ENCODE measurements at places on chromosomes 5 and 9. TPM values are rescaled to one million over a fixed set of nuclear protein-coding genes. Genes with fewer than 3 reads are reported as not detected.
A peak's percentile ranks its signal among the peaks of the same experiment; 100 is the strongest.

The GPRIN1 gene
- 1.4 TPM for total RNA-seq

- H3K36me3 ChIP-seq = no peaks in the 10 kb centered on the region
- H3K4me1 ChIP-seq = no peaks in the 10 kb centered on the region
- no peak overlapping the region for H3K4me3 ChIP-seq
- H3K27ac ChIP-seq = no peak overlapping the region
Measured at GRCh38 chr5:56459394-56460194, 226.5 kb upstream of the ANKRD55 start.

DNA sequence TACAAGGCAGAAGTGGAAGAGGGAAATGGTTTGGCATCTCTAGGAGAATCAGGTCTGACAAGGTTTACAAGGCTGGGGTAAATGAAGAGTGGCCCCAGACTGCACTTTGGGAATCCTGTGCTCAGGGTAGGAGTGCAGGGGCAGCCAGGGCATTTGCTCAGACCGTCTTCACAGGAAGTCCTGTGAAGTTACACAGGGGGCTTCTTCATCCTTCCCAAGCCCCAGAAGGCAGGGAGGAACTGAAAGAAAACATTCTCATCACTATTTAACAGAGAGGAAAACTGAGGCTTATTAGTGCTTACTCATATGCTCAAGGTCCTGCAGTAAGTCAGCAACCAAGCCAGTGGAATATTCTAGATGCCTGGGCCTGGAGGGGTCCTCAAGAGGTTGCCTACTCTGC, 80.7 kb downstream of the NRG2 start:
- no peaks in the 10 kb centered on the region for H3K4me1 ChIP-seq
- no peaks in the 10 kb centered on the region for H3K36me3 ChIP-seq
- DNase-seq = no peak
- H3K27me3 ChIP-seq = no peaks in the 10 kb centered on the region
- H3K4me3 ChIP-seq = no peak overlapping the region
- no peak overlapping the region for H3K27ac ChIP-seq

The PURA gene
- 32.4 TPM for total RNA-seq

GRCh38 chr5:166881802-166882201, 1409.6 kb upstream of the WWC1 start:
- H3K4me1 ChIP-seq = no peaks in the 10 kb centered on the region
- no peaks in the 10 kb centered on the region for H3K27me3 ChIP-seq
- no peak for DNase-seq
- H3K36me3 ChIP-seq = no peaks in the 10 kb centered on the region

DNA sequence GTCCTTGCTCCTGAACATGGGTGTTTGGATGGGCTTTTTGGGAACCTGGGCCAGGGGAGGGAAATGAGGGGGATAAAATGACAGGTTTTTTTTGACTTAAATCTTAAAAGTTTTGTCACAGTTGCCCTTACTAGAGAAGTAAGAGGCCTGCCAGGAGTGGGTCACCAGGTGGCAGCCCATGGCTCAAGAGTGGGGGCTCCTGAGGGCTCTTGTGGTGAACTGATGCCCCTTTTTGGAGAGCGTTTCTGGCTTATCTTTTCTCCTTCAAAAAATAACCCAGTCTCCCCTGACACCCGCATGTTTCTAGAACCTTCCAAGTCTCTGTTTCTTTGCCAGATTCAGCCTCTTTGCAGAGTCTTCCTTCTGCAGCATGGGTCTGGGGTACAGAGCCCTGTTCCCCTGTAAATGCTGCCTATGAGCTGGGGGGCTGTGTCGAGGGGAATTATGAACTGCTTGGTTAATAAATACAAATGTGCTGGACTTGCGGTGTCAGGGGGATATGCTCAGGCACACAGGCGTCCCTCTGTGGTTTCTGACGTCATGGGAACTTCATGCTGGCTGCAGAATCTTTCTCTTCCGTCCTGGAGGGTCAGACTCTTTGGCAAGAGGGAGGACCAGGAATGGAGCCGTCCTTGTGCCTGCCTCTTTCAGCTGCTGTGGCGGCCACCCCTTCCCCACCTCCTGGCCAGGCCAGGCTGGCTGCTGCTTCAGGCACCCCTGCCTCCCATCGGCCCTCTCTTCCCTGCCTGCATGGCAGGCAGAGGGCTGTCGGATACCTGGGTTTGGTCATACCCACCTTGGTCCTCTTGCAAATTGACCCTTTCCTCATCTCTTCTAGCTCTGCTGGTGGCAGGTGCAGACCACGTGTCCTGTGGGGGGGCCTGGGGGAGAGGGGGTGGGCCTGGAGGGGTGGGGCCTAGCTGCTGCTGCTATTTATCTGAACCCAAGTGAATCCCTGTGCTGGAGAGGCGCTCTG, 30.1 kb downstream of the PTPA start:
- H3K27me3 ChIP-seq = no peaks in the 10 kb centered on the region
- peak overlapping the region; percentile 100 for H3K27ac ChIP-seq
- peaks cover 91% of the 10 kb centered on the region for H3K4me1 ChIP-seq
- DNase-seq = no peak
- peak overlapping the region; percentile 65 for H3K4me3 ChIP-seq

DNA sequence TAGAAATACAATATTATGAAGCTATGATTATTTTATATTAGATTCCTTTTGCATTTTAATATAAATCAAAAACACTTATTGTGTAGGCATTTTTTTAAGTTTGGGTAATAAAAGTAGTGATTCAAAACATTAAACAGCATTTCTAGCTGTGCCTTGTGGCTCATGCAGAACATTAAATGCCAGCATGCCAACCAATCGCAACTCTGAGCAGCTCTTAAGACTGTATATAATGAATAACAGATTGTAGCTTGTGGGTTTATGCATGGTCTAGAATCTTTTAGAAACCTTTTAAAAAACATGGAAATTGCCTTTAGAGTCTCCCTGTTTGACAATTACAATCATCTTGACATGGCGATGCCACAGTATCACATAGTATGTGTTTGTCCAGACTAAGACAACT, 903.8 kb downstream of the EFNA5 start:
- no peak for DNase-seq
- no peaks in the 10 kb centered on the region for H3K27me3 ChIP-seq
- no peaks in the 10 kb centered on the region for H3K4me1 ChIP-seq
- no peak overlapping the region for H3K4me3 ChIP-seq

The ZCCHC7 gene
- total RNA-seq = 20.4 TPM

GRCh38 chr5:150134198-150134588, 21.5 kb downstream of the PDGFRB start:
- peaks cover 50% of the 10 kb centered on the region for H3K4me1 ChIP-seq
- H3K4me3 ChIP-seq = no peak overlapping the region
- no peak overlapping the region for H3K27ac ChIP-seq
- H3K27me3 ChIP-seq = no peaks in the 10 kb centered on the region
- H3K36me3 ChIP-seq = peaks cover 24% of the 10 kb centered on the region
- DNase-seq = no peak

DNA sequence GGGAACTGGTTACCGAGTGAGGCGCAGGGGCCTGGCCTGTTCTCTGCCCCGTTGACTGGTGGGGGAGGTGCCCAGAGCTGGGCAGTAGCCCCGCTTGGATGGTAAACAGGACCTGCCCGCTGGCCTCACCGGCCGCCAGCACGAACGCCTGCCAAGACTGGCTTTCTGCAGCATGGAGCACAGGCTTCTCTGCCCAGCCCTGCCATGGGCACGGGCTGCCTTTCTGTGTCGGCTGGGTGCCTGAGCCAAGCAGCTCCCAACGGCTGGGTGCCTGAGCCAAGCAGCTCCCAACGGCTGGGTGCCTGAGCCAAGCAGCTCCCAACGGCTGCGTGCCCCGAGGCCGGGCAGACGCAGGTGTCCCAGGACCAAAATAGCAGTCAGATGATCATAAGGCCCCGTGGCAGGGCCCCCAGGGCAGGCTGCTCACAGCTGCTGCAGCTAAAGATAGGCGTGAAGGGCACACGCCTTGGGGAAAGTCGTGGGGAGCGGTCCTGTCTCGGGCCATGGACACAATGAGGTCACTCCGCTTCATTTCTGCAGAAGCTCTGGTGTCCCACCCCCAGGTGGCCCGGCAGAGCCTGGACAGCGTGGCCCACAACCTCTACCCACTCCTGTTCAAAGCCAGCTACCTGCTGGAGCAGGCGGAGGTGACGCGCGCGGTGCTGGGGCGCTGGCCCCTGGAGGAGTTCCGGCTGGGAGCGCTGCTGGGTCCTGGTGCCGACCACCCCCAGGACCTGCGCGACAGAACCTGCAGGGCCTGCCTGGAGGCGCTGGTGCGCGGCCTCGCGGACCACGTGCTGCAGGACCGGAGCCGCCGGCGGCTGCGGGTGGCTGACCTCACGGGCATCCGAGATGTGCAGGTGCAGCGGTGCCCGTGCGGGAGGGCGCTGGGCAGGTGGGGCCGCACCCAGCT, at the start of gene LRRC14B:
Gene LRRC14B, plus strand, starts transcription at position 460 of the 913 bp plus-strand sequence. Its CDS starts 44 bp downstream, at position 504.
- H3K4me3 ChIP-seq = peak within 1 kb of the TSS; percentile 31
- H3K27me3 ChIP-seq = peaks cover 10% of the 10 kb centered on the region

DNA sequence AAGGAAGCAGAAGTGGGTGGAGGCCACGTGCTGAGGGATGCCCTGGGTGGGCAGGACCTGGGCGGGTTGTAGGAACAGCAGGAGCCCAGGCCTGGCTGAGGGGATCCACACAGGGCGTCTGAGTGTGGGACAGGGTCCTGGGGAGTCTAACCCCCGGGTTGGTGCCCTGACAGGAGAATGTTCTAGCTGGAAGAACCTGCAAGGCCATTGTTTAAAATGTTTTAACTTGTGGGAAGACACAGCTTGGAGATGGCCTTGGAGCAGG, 33.9 kb upstream of the SUSD3 start:
- no peak overlapping the region for H3K4me3 ChIP-seq
- H3K27me3 ChIP-seq = no peaks in the 10 kb centered on the region
- H3K27ac ChIP-seq = no peak overlapping the region
- H3K36me3 ChIP-seq = peaks cover 39% of the 10 kb centered on the region
- no peak for DNase-seq
- peaks cover 8% of the 10 kb centered on the region for H3K4me1 ChIP-seq

The KCNN2 gene
- 1.2 TPM for total RNA-seq

DNA sequence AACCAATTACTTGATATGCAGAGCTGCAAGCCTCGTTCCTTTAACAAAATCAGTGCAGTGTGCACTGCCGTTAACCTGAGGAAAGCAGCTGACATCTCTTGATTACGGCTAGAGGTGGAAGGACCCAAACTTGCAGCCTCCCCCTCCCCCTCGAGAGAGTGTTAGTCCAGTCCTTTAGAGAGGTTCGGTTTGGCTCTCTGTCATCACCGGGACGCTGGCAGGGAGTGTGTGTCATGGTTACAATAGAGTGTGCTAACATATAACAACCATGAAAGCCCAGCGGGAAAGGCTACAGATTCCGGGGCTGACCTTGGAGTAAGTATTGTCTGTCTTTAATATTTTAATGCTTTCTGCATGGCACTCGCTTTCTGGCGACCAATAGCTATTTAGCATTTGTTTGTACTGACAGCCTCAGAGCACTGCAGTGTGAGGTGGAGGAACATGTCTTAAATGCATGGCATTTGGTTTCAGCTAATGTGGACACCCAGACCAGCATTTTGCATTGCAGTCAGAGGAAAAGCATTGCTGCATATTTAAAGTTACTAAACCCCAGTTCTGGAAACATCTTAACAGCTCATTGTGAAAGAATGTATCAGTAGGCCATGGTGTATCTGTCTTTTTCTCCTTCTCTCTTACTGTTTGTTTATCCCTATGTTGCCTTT, 237.5 kb downstream of the CD180 start:
- no peaks in the 10 kb centered on the region for H3K27me3 ChIP-seq
- peaks cover 8% of the 10 kb centered on the region for H3K4me1 ChIP-seq
- DNase-seq = peak; percentile 57
- H3K27ac ChIP-seq = no peak overlapping the region
- H3K4me3 ChIP-seq = peak overlapping the region; percentile 43

The COL15A1 gene
- 8.0 TPM for total RNA-seq

The UHRF2 gene
- 43.8 TPM for total RNA-seq

DNA sequence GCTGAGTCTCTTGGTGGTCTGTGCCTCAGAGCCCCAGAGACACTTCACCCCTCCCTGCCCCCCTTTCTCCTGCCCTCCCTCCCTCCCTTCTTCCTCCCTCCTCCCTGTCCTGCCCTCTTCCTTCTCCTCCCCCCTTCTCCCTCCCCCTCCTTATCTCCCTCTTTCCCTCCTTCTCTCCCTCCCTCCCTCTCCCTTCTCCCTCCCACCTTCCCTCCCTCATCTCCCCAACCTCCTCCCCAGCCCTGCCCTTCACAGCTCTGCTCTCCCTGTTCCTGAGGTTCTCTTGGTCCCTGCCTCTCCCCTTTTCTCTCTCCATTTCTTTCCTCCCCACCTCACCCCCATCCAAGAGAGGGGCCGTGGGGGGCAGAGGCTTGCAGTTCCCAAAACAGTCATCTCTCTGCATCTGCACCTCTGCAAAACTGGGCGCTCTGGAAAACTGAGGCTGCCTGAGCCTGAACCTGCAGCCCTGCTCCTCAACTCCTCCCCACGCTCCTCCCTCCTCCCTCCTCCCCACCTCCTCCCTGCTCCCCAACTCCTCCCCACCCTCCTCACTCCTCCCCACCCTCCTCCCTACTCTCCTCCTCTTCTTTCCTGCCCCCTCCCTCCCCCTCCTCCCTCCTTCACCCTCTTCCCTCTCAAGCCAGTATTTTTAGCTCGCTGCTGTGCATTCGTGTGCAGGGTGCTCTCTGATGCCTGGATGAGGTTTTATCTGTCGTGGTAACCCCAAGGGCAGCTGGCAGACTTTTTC, 219.1 kb downstream of the C9orf50 start:
- peak overlapping the region; percentile 68 for H3K27ac ChIP-seq
- H3K27me3 ChIP-seq = no peaks in the 10 kb centered on the region
- peaks cover 4% of the 10 kb centered on the region for H3K4me1 ChIP-seq
- DNase-seq = peak; percentile 34
- H3K4me3 ChIP-seq = peak overlapping the region; percentile 21

DNA sequence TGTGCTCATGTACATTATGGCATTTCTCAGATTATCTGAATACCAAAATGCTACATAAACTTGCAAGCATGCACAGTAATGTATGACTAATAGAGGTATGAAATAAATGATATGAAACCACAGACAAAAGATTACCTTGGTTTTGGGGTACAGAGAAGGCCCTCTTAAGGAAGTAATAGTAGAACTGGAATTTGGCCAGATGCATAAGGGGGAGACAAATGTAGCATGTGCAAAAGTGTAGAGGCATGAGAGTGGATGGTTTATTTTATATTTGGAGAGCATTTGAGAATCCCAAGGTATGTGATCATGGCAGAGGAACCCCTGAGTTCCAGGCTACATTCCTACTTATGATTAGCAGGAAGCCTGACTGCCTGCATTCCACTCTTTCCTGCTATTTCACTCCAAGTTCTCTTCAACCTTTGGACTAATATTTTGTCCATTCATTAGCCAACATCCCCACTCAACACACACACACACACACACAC, 74.2 kb downstream of the MAMDC2 start:
- no peak overlapping the region for H3K27ac ChIP-seq
- H3K36me3 ChIP-seq = no peaks in the 10 kb centered on the region
- no peaks in the 10 kb centered on the region for H3K27me3 ChIP-seq
- H3K4me3 ChIP-seq = no peak overlapping the region
- H3K4me1 ChIP-seq = no peaks in the 10 kb centered on the region
- DNase-seq = no peak

The PRRX2 gene
- 2.5 TPM for total RNA-seq

GRCh38 chr5:167773668-167774301, 517.7 kb upstream of the WWC1 start:
- H3K27me3 ChIP-seq = no peaks in the 10 kb centered on the region
- H3K4me1 ChIP-seq = no peaks in the 10 kb centered on the region
- no peak overlapping the region for H3K4me3 ChIP-seq
- no peak for DNase-seq
- H3K36me3 ChIP-seq = no peaks in the 10 kb centered on the region

Data from lower lobe of right lung (tissue), 2 donors.